Osteoblast (primary cell): ENCODE measurements at places on chromosomes 16 and 17. TPM values are rescaled to one million over a fixed set of nuclear protein-coding genes. Genes with fewer than 3 reads are reported as not detected.

- DNase-seq = peak; percentile 98
Measured at GRCh38 chr17:81322271-81323082, 27.4 kb upstream of the SLC38A10 start.

The KCNJ2 gene
- 5.1 and 13.3 TPM in 2 replicates for total RNA-seq

GRCh38 chr16:60107871-60108270 lies 1373.8 kb upstream of the GOT2 start:
- no peak for DNase-seq

The LCAT gene
- total RNA-seq = 6.9 and 8.8 TPM in 2 replicates

The KRTAP4-4 gene
- total RNA-seq = not detected in 2 replicates

- DNase-seq = no peak
Measured at GRCh38 chr16:18936727-18937340, 10.6 kb upstream of the SMG1 start.

GRCh38 chr17:81376946-81377714 lies 18.1 kb upstream of the BAHCC1 start:
- no peak for DNase-seq

The CA5A gene
- not detected in 2 replicates for total RNA-seq
